Myocyte (in vitro differentiated cells): ENCODE measurements at places on chromosomes 11 and 22. TPM values are rescaled to one million over a fixed set of nuclear protein-coding genes. Genes with fewer than 3 reads are reported as not detected.

The ALDH3B1 gene
- 36.6 and 68.4 TPM in 2 replicates for total RNA-seq

The THAP7 gene
- 56.5 and 60.0 TPM in 2 replicates for total RNA-seq

The MUC5B gene
- total RNA-seq: not detected in 2 replicates

The NCR3LG1 gene
- total RNA-seq: 2.0 and 3.7 TPM in 2 replicates

The GVQW3 gene
- total RNA-seq: 2.3 and 2.4 TPM in 2 replicates

The PPME1 gene
- total RNA-seq: 217 and 282 TPM in 2 replicates

The MMP8 gene
- total RNA-seq: not detected in 2 replicates

The SCGB1D1 gene
- not detected in 2 replicates for total RNA-seq

The DYNC2H1 gene
- 16.3 and 18.6 TPM in 2 replicates for total RNA-seq

The TRIM5 gene
- 36.3 and 45.8 TPM in 2 replicates for total RNA-seq

The SLCO2B1 gene
- total RNA-seq: 0.05 TPM in 1 of 2 replicates, not detected in the other

The CD44 gene
- total RNA-seq: 62.9 and 95.4 TPM in 2 replicates

The PAX6 gene
- total RNA-seq: 0.05 and 1.3 TPM in 2 replicates

The RASD2 gene
- total RNA-seq: 0.36 and 0.45 TPM in 2 replicates

The NPTXR gene
- total RNA-seq: 0.47 and 0.96 TPM in 2 replicates

The KRTAP5-8 gene
- total RNA-seq: 0.21 TPM in 1 of 2 replicates, not detected in the other

The RAG2 gene
- not detected in 2 replicates for total RNA-seq

The SCGB1C1 gene
- total RNA-seq: 0.75 TPM in 1 of 2 replicates, not detected in the other

The MMP7 gene
- not detected in 2 replicates for total RNA-seq

The OR51L1 gene
- not detected in 2 replicates for total RNA-seq

The CALCA gene
- total RNA-seq: not detected in 2 replicates

The TRPT1 gene
- total RNA-seq: 109 and 110 TPM in 2 replicates

The NR1H3 gene
- 9.9 and 11.3 TPM in 2 replicates for total RNA-seq

The TRIM49 gene
- not detected in 2 replicates for total RNA-seq

The OR5AS1 gene
- not detected in 2 replicates for total RNA-seq

The ABCC8 gene
- not detected in 2 replicates for total RNA-seq

The VPS51 gene
- 158 and 214 TPM in 2 replicates for total RNA-seq

The KDM4E gene
- total RNA-seq: not detected in 2 replicates

The RBM4 gene
- total RNA-seq: 83.4 and 99.4 TPM in 2 replicates

The APOBEC3A gene
- not detected in 2 replicates for total RNA-seq

The NFAM1 gene
- total RNA-seq: not detected in 2 replicates

The EWSR1 gene
- total RNA-seq: 232 and 242 TPM in 2 replicates

The MS4A6E gene
- total RNA-seq: not detected in 2 replicates

The MUC5AC gene
- total RNA-seq: not detected in 2 replicates

The MAML2 gene
- 8.0 and 8.8 TPM in 2 replicates for total RNA-seq

The GNG3 gene
- not detected in 2 replicates for total RNA-seq

The MOGAT2 gene
- total RNA-seq: not detected in 2 replicates

The TSSK2 gene
- total RNA-seq: not detected in 2 replicates

The TIGD3 gene
- total RNA-seq: 0.72 and 0.73 TPM in 2 replicates

The SLC22A12 gene
- not detected in 2 replicates for total RNA-seq

The UPK3A gene
- not detected in 2 replicates for total RNA-seq

The TTC36 gene
- 1.7 and 3.8 TPM in 2 replicates for total RNA-seq

The ZBTB16 gene
- total RNA-seq: 0.53 and 0.78 TPM in 2 replicates
